ENCODE measurements at places on chromosomes 4 and X. TPM values are rescaled to one million over a fixed set of nuclear protein-coding genes. Genes with fewer than 3 reads are reported as not detected.

Gene ADGRG4
- not detected for total RNA-seq

Gene PRMT9
- total RNA-seq: 4.7 TPM

Gene DNAJB14
- total RNA-seq: 20.2 TPM

Gene NALF2
- 0.09 TPM for total RNA-seq

Gene PABPC1L2B
- total RNA-seq: not detected

Gene SLC7A11
- total RNA-seq: 16.2 TPM

Gene VCX3B
- not detected for total RNA-seq

Gene AMOT
- 1.6 TPM for total RNA-seq

Gene NOX1
- total RNA-seq: 0.47 TPM

Gene MAGEA4
- total RNA-seq: not detected
